M059J (cell line): ENCODE measurements at places on chromosomes 4 and X.
A peak's percentile ranks its signal among the peaks of the same experiment; 100 is the strongest.

DNA sequence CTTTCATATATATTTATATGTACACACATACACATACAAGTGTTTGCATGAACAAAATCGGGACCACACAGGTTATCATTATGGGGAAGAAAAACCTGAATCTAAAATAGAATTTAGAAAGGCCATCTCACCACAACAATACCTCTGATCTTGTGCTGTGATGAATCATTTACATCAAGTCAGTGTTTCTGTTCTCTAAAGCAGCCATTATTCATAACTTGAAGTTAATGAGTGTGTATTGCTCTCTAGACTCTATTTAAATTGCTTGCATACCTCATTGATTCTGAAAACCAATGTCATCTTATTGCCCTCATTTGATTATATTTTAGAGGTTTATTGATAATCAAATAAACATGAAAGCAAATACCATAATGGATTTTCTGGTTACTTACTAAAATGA is 71.6 kb downstream of the FAM114A1 start:
- DNase-seq: no peak

GRCh38 chr4:83139514-83140156 is 25.1 kb upstream of the PLAC8 start:
- DNase-seq: no peak

DNA sequence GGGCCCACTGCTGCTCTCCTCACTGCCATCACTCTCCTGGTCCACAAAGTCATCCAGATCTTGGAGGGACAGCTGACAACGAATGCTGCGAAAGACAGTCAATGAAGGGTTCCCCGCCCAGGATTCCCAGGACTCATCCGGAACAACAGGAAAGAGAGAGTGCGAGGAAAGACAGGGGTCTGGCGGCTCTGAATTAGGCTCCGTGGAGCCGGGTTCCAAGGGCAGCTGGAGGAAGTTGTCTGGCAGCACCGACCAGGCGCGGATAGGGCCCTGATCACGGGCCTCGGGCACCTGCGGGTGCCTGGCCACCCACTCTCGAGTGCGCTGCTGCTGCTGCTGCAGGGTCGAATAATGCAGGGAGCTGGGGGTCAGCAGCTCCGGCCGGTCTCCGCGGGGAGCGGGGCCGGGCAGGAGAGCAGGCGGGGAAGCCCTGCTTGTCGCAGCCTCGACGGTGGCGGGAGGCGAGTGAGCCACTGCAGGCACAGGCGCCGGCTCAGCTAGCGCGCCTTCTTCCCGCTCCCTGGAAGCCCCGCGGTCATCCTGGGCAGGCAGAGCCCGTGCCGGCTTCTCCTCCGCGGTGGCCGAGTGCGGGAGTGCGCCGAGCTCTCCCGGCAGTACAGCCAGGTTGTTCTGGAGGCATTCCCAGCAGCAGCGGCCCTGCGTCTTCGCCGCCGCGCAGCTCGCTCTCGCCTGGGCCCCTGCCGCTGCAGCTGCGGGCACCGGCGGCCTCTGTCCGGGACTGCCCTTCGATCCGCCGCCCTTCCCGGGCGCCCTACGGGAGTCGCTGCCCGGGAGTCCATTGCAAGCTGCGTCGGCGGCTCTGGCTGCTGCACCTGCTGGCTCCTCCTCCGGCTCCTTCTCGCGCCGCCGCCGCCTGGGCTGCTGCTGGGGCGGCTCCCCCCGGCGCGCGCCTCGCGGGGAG is 1.1 kb downstream of the SOWAHB start:
- peak; percentile 22 for DNase-seq

- DNase-seq: no peak
Observed at GRCh38 chr4:105248613-105249012, 101.9 kb downstream of the TET2 start.

- DNase-seq: no peak
Observed at GRCh38 chr4:115054836-115055235, 58.6 kb downstream of the NDST4 start.

DNA sequence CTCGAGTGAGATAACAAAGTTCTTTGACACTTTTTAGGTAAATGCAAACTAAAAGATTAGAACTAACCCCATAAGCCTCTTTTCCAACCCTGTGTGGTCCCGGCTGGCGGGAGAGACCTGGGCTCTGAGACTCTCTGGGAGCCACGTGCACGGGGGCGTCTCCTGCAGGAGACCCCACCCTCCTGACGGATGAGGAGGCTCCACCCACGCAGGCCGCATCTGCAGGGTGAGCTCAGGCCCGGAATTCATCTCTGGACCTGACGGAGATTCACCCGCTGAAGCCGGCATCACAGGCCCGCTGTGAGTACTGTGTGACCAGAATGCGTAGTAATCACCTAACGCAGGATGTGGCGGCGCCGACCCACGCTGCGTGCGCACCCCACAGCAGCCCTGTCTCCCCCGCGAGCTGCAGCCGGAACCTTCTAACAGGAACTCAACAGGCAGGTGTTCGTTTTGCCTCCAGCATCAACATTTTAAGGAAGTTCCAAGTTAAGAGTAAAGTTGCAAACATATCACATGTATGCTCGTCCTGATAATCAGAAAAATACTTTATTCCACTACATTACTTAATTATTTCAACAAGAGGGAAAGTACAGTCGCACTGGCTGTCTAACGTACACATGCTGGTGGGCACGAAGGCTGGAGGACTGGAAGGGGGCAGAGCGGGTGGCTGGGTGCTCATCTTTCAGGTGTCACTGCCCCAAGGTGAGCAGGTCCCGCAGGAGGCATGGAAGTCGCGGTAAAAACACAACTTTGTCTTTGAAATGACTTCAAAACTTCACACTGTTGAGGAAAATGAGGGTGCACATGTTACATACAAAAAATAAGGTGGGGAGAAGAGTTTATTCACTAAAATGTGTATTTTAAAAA is 44.5 kb downstream of the FGFRL1 start:
- DNase-seq: no peak

GRCh38 chrX:15816438-15816809 is 26.1 kb downstream of the ZRSR2 start:
- DNase-seq: no peak

GRCh38 chr4:1205586-1206298 is 33.4 kb upstream of the SPON2 start:
- DNase-seq: no peak

DNA sequence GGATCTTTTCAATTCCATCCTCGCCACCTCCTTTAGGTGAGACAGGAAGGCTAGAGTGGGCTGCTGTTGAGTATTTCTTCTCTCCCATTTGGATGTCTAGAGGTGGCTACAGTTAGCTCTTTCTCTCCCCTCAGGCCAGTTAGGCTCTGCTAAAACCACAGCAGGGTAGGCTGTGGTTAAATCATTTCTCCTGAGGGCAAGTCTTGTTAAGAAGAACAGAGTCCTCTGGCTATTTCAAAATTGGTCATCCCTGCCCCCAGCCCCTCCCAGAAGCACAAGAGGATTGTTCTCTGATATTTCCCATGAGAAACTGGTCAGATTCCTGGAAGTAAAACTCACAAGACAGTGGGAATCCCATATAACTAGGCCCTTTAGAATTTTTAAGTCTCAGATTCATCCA is 1359.5 kb downstream of the TECRL start:
- no peak for DNase-seq

GRCh38 chrX:134171661-134172587 is 65.1 kb upstream of the CCDC160 start:
- DNase-seq: peak; percentile 18

GRCh38 chr4:173498023-173498422 is 32.0 kb downstream of the HAND2 start:
- no peak for DNase-seq

- DNase-seq: no peak
Observed at GRCh38 chr4:89681671-89682070, 155.3 kb downstream of the SNCA start.

DNA sequence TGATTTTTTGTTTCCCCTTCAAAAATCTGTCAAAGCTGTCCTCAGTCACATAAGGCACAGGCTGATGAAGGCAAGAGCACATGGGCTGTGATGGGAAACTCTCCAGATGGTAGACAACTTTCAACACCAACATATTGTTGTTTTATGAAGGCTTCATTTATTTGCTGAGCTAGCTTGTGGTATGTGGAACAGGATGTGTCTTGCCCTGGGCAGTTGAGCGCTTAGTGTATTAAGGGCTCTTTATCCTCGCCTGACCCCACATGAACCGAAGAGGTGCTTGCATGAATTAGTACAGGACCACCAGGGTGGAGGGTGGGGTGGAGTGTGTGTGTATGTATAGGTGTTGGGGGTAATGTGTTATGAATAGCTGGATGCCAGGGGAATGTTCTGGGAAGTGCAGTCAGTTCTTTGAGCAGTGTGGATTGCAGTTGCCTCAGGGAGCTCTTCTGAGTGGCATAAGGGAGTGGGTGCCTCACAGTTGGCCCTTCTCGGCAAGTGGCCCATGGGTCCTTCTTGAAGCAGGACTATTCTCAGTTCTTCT is 103.1 kb downstream of the PHEX start:
- peak; percentile 75 for DNase-seq

DNA sequence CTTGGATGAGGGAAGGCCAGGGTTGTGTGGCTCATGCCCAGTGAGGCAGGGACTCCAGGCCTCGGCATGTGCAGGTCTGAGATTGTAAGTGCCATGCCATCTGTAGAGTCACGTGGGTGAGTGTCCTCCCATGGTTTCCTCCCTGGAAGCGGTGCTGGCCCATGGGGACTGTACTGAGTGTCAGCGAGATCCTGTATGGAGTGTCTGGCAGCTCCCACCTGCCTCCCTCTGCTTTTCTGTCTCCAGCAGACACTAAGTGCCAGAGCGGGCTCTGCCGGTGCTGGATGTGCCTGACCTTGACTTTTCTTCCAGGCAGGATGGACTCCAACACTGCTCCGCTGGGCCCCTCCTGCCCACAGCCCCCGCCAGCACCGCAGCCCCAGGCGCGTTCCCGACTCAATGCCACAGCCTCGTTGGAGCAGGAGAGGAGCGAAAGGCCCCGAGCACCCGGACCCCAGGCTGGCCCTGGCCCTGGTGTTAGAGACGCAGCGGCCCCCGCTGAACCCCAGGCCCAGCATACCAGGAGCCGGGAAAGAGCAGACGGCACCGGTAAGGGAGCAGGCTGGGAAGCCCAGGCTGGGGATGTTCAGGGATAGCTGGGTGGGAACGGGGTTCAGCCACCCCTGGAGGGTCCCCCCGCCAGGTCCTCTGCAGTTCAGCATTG is 7.6 kb downstream of the WFS1 start:
- DNase-seq: no peak

- DNase-seq: no peak
Observed at GRCh38 chr4:1602655-1603412, 81.3 kb downstream of the FAM53A start.

DNA sequence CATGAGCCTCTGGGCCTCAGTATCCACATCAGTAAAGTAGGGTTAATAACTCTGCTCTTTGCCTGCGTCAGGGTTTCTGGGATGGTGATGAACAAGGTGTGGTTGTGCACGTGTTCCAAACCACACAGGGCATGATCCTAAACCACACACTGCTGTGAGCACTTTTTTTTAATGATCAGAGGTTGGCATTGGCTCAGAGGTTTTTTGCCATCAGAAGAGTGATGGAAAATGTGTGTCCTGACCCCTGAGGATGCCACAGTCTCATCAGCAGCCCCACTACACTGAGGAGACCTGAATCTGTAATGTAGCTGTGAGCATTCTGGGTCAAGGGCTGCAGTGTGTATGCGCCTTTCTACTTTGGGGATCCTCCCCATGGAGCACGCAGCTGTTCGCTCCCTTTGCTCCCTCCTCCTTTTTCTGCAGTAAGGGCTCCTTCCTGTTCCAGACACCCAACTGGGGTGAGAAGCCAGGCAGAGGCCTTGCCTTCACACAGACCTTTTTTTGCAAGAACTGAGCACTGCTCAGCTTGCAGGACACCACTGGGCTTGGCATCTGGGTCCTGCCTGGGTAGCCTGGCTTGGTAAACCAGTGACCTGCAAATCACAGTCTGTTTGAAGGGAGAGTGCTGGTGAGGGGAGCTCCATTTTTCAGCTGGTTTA is 87.5 kb downstream of the MAMLD1 start:
- peak; percentile 29 for DNase-seq

GRCh38 chrX:41189156-41189555 is 103.9 kb downstream of the USP9X start:
- DNase-seq: no peak

GRCh38 chrX:39814391-39814790 is 283.4 kb downstream of the BCOR start:
- peak; percentile 51 for DNase-seq

DNA sequence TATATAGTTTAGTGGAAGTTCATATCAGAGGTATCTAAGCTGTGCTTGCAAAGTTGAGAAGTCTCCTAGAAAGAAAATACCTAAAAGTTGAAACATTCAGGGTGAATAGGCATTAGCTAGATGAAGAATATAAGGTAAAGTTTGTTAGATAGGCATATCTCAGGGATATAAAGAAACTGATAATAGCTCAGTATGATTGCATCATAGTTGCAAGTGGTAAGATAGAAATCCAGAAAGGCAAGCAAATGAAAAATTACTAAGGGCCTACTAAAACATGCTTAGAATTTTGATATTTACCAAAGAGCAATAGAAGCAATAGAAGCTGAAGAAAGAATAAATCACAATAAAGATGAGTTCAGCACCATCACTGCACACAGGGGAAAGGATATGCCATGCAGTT is 610.0 kb upstream of the ADGRL3 start:
- no peak for DNase-seq

DNA sequence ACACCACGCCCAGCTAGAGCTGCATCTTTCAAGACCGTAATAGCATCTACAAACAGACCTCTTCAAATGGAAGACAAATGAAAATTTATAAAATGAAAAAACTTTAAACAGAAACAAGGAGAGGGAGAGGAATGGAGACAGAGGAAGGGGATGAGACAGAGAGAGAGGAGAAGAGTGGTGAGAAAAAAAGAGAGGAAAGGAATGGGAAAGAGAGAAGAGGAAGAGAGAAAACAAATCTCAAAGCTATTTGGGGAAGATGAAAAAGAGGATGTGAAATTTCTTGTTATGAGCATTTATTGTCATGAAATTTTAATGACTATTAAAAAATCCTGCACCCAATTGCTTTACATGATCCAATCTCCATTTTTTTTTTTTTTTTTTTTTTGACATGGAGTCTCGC is 726.9 kb downstream of the GRID2 start:
- DNase-seq: no peak

GRCh38 chr4:70473679-70474078 is 1.7 kb downstream of the MUC7 start:
- peak; percentile 18 for DNase-seq

GRCh38 chr4:87118826-87119225 is 101.6 kb downstream of the KLHL8 start:
- peak; percentile 72 for DNase-seq

- peak; percentile 29 for DNase-seq
Observed at GRCh38 chrX:112536544-112536943, 143.2 kb downstream of the LHFPL1 start.

DNA sequence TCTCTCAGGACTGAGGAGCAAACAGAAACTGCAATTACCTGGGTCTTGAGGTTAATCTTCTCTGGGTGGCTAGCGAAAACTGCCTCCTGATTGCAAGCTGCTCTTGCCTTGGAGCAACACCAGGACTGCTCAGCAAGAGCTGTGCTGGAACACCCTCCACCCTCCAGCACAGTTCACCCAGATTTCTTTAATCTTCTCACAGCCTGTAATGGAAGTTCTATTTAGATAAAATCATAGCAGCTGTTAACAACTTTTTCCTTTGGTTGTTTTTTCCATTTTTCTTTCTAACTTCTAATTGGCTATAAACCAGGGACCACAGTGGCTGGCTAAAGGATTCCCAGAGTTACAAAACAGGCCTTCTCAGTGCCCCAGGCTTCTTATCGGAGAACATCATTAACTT is 36.3 kb downstream of the OPHN1 start:
- DNase-seq: peak; percentile 8
